ENCODE measurements at places on chromosomes 2 and 18. TPM values are rescaled to one million over a fixed set of nuclear protein-coding genes. Genes with fewer than 3 reads are reported as not detected.

KYNU gene
- 1.0 TPM for total RNA-seq

UGT1A7 gene
- not detected for total RNA-seq

IL1RL2 gene
- 0.30 TPM for total RNA-seq

HAUS1 gene
- total RNA-seq = 6.4 TPM

DSC2 gene
- 24.5 TPM for total RNA-seq

UPP2 gene
- not detected for total RNA-seq

STAMBP gene
- total RNA-seq = 35.5 TPM

SLC19A3 gene
- total RNA-seq = 0.74 TPM

COLEC12 gene
- 7.3 TPM for total RNA-seq

SLC23A3 gene
- total RNA-seq = 0.58 TPM

NLRC4 gene
- total RNA-seq = 0.96 TPM

DNAJC5G gene
- total RNA-seq = 1.2 TPM

WNT10A gene
- not detected for total RNA-seq

HAAO gene
- total RNA-seq = 2.3 TPM

CCDC74A gene
- 1.1 TPM for total RNA-seq

ZNF397 gene
- total RNA-seq = 13.4 TPM

DHRS9 gene
- 7.3 TPM for total RNA-seq

R3HDM1 gene
- 17.8 TPM for total RNA-seq

MYO5B gene
- 0.44 TPM for total RNA-seq

NTSR2 gene
- total RNA-seq = not detected

RTP5 gene
- not detected for total RNA-seq

GPR35 gene
- total RNA-seq = 1.3 TPM

VIL1 gene
- total RNA-seq = not detected

EFHD1 gene
- total RNA-seq = 29.7 TPM

DPYSL5 gene
- not detected for total RNA-seq

TLX2 gene
- not detected for total RNA-seq

LIMS4 gene
- 2.1 TPM for total RNA-seq

LIPG gene
- not detected for total RNA-seq

SKA1 gene
- total RNA-seq = 0.44 TPM

LMAN2L gene
- total RNA-seq = 27.9 TPM

FRZB gene
- total RNA-seq = 2.2 TPM

ALKAL2 gene
- total RNA-seq = 1.1 TPM

AKAIN1 gene
- not detected for total RNA-seq

ZNF892 gene
- total RNA-seq = 4.0 TPM

HMSD gene
- not detected for total RNA-seq

HOXD4 gene
- total RNA-seq = not detected

PDE6D gene
- 15.5 TPM for total RNA-seq

HOXD13 gene
- not detected for total RNA-seq

ZNF407 gene
- 10.6 TPM for total RNA-seq

TEKT4 gene
- total RNA-seq = not detected

RBM44 gene
- total RNA-seq = 0.27 TPM

GPAT2 gene
- total RNA-seq = 5.3 TPM

DNPEP gene
- total RNA-seq = 73.0 TPM

PARD6G gene
- 2.0 TPM for total RNA-seq

RGPD4 gene
- not detected for total RNA-seq

PLA2R1 gene
- total RNA-seq = 2.3 TPM

TGFA gene
- total RNA-seq = 1.1 TPM

CD8B2 gene
- not detected for total RNA-seq

DYNAP gene
- not detected for total RNA-seq

PKDCC gene
- 88.7 TPM for total RNA-seq

LAMA1 gene
- not detected for total RNA-seq

COL6A3 gene
- total RNA-seq = 57.1 TPM

TBC1D8 gene
- 45.0 TPM for total RNA-seq

CD8B gene
- 0.22 TPM for total RNA-seq

XIRP2 gene
- 364 TPM for total RNA-seq

IL36B gene
- not detected for total RNA-seq

KCNS3 gene
- 4.0 TPM for total RNA-seq

SRD5A2 gene
- not detected for total RNA-seq

Data from left ventricle myocardium inferior (tissue), 1 donor.